HT-29 (cell line): ENCODE measurements at places on chromosomes 16 and 17.

GRCh38 chr16:68289202-68289601 is 21.5 kb downstream of the SLC7A6OS start:
- DNase-seq = no peak

- DNase-seq = no peak
Measured at GRCh38 chr17:333626-334396, 18.8 kb downstream of the RPH3AL start.

- DNase-seq = no peak
Measured at GRCh38 chr16:84746875-84747274, 47.1 kb downstream of the USP10 start.

- DNase-seq = no peak
Measured at GRCh38 chr16:55760310-55761001, 72.4 kb downstream of the CES1 start.

GRCh38 chr17:63675607-63676546 is 24.0 kb downstream of the LIMD2 start:
- DNase-seq = peak; percentile 96

GRCh38 chr17:15281909-15282308 is 16.8 kb upstream of the PMP22 start:
- DNase-seq = no peak

- DNase-seq = no peak
Measured at GRCh38 chr17:62032480-62032879, 32.6 kb downstream of the MED13 start.

- DNase-seq = no peak
Measured at GRCh38 chr16:82835487-82836155, 208.9 kb downstream of the CDH13 start.

- DNase-seq = no peak
Measured at GRCh38 chr16:3760518-3760917, 43.2 kb upstream of the TRAP1 start.

- no peak for DNase-seq
Measured at GRCh38 chr17:49190932-49191331, 19.4 kb downstream of the GNGT2 start.

DNA sequence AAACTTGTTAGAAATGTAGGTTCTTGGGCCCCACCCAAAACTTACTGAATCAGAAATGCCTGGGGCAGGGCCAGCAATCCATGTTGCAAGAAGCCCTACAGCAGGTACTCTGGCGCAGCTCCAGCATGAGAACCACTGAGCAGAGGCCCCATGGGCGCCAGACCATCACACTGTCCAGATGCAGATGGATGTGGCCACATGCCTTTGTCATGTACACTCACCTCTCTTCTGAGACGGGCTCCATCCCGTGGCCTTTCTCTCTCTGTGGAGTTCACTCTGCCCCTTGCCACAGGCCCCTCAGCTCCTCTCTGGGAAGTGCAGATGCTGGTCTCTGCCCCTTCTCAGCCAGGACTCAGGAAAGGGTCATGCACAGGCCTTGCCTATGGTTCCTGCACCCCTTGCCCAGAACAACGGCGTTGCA is 2.3 kb upstream of the CCNF start:
- DNase-seq = no peak

DNA sequence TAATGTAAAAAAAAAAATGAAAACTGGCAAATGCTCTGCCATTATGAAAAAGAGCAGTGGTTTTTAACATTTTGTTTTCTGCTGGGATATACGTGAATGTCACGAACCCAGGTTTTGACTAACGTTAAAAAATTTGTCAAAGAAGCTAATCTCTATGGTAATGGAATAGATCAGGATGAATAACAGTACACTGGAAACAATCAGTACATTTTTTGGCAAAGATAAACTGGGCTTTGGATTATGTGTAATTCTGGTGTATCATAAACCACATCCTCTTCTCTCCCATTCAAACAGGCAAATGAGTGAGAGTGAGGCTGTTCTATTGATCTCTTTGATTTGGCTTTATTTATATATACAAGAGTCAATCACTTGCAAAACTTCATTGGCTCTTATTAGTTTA is 207.0 kb upstream of the IRX3 start:
- no peak for DNase-seq

DNA sequence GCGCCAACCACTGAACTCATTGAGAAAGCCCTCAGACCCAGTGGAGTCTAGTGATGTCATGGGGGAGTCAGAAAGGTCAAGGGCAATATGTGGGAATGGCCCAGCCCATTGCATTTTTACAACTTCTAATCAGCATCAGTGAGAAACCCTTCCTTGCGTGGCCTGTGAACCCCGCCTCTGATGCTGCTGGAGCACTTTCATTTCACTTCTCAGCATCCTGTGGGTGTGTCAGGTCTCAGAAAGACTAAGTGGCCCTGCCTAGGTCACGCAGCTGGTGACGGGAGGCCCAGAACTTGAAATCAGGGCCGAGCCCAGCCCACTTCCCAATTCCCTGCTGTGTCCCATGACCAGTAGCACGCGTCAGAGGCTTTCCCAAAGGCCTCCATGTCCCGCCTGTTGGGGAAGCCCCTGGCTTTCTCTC is 6.1 kb downstream of the DNAI2 start:
- DNase-seq = no peak

GRCh38 chr16:35405526-35405925 is 1946.1 kb downstream of the TP53TG3F start:
- no peak for DNase-seq

DNA sequence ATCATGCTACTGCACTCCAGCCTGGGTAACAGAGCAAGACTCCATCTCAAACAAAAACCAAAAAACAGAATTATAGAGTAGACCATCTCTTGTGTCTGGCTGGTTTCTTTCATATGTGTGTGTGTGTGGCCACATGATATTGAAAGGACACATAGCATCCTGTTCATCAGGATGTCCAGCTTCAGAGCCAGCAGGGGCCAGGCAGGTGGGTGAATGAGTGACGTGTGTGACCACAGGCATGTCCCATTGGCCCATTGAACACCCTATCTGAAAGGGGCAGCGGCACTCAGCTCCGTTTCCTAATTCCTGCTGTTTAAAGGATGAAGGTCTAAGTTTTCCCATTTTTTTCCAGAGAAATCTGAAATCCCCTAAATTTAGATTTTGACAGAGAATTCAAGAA is 174.2 kb downstream of the PRKCB start:
- no peak for DNase-seq

GRCh38 chr16:27928542-27928941 is 135.0 kb downstream of the GSG1L start:
- no peak for DNase-seq

GRCh38 chr17:48567209-48567608 is 10.9 kb downstream of the HOXB4 start:
- DNase-seq = peak; percentile 89

- no peak for DNase-seq
Measured at GRCh38 chr16:17377360-17378324, 93.1 kb downstream of the XYLT1 start.

DNA sequence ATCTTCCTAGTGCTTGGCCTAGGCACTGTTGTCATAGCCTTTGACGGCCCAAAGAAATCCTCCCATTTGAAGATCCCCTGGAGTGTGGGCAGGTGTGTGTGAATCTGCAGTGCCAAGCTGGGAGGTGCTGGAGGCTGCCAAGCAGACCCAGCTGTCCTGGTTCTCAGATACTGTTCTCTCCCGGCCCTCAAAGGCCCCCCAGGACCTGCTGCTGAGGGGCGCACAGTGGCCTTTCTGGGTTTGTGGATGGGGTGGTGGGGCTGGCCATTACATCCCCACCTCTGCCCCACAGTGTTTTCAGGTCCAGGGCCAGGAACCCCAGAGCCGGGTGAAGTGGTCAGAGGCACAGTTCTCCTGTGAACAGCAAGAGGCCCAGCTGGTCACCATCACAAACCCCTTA is 60.5 kb downstream of the MRC2 start:
- DNase-seq = no peak

GRCh38 chr16:25709213-25709612 is 17.5 kb downstream of the HS3ST4 start:
- DNase-seq = no peak

GRCh38 chr17:65278050-65278819 is 141.1 kb downstream of the RGS9 start:
- DNase-seq = peak; percentile 80

GRCh38 chr16:8519179-8519578 is 71.1 kb downstream of the TMEM114 start:
- DNase-seq = peak; percentile 68

- no peak for DNase-seq
Measured at GRCh38 chr17:44438636-44439035, 49.2 kb upstream of the ITGA2B start.
